ENCODE measurements at places on chromosomes 13 and 19. TPM values are rescaled to one million over a fixed set of nuclear protein-coding genes. Genes with fewer than 3 reads are reported as not detected.

- DNase-seq = no peak
Measured at GRCh38 chr19:31485472-31485871, 136.2 kb upstream of the TSHZ3 start.

- no peak for DNase-seq
Measured at GRCh38 chr13:99797691-99798090, 173.9 kb downstream of the ZIC5 start.

- peak; percentile 20 for DNase-seq
Measured at GRCh38 chr19:518598-519231, 11.4 kb downstream of the TPGS1 start.

DNA sequence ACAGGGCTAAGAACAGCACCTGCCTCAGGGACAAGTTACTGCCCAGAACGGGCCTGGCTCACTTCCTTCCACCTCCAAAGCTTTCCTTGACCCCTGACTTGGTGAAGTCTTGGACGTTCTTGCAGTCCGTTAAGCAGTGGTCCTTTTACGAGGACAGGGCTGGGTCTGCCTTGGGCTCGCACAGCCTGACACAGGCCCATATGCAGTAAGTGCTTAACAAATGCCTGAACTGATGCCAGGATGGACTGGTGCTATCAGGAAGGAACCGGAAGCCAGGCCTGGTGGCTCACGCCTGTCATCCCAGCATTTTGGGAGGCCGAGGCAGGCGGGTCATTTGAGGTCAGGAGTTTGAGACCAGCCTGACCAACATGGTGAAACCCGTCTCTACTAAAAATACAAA lies 1.8 kb upstream of the PLK5 start:
- no peak for DNase-seq

DNA sequence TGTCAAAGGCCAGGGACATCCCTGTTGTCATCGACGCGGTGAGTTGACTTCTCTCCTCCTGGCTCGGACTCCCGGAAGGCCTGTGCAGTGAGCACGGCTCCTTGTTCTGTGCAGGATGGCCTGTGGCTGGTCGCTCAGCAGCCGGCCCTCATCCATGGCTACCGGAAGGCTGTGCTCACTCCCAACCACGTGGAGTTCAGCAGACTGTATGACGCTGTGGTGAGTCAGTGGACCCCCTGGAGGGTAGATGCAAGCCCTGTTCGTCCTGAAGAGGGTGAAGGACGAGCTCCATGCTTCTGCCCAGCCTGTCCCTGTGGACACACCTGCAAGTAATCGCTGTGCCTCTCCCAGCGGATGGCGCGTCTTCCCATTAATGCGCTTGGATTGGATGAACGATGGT lies 19.2 kb downstream of the NAXD start:
- no peak for DNase-seq

The PSG7 gene
- polyA plus RNA-seq = not detected

The PSG1 gene
- polyA plus RNA-seq = not detected

The ZNF681 gene
- polyA plus RNA-seq = 11.9 TPM

The ENOX1 gene
- polyA plus RNA-seq = 8.7 TPM

DNA sequence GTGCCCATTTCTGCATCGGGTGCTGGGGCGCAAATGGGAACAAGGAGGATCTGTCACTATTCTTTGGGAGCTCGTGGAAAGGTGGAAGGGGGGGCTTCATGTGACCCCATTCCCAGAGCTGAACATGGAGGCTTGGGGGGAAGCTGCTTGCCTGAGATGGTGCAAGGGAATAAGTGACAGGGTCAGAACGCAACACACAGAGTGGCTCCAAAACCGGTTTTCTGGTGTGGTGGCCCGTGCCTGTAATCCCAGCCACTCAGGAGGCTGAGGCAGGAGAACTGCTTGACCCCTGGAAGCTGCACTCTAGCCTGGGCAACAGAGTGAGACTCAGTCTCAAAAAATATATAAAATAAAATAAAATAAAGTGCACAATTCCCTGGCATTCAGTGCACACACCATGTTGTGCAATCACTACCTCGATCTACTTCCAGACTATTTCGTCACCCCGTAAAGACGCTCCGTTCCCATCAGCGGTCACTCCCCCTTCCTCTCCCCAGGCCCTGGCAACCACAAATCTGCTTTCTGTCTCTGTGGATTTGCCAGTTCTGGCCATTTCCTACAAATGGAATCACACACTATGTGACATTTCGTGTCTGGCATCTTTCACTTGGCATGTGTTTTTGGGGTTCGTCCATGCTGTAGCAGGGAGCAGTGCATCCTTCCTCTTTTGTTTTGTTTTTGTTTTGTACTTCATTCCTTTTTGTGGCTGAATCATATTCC lies 18.2 kb upstream of the COMP start:
- peak; percentile 59 for DNase-seq

The ZNF568 gene
- polyA plus RNA-seq = 31.0 TPM

- DNase-seq = no peak
Measured at GRCh38 chr13:98291658-98292057, 114.6 kb upstream of the RNF113B start.

The GGACT gene
- 4.0 TPM for polyA plus RNA-seq

DNA sequence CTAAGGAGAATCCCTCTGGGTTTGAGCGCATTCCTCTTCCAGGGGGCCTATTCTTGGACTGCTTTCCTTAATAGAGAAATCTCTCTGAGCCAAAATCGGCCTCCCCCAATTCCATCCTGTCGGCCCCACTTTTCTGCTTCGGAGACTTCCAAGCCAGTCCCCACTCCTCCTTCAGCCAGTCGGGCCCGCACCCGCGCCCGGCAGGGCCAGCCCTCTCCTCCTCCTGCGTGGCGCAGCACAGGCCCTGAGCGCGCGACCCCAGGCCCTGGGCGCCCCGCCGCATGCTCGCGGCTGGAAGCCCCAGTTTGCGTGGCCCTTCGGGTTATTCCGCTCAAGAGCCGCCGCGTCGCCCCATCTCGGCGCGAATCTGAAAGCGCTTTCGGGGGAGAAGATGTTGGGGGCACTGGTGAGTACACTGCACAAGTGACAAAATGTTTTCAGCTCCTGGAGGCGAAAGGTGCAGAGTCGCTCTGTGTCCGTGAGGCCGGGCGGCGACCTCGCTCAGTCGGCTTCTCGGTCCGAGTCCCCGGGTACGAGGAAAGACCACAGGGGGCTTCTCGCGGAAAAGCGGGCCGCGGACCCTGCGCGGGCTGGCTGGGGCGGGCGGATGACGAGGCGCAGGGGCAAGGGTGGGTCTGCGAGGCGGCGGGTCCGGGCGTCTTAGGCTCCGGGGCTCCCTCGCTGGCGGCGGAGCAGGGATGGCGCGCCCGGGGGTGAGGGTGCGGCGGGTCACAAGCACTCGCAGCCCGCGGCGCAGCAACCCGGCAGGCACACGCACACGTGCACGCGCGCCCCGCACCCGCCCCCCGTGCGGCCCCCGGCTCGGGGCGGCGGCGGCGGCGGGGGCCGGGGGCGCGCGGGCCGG lies at the start of gene IL17D:
IL17D (plus strand) TSS at position 785 of the 865 bp plus-strand sequence. CDS start 303 bp downstream, outside the sequence.
- DNase-seq = peak; percentile 34

DNA sequence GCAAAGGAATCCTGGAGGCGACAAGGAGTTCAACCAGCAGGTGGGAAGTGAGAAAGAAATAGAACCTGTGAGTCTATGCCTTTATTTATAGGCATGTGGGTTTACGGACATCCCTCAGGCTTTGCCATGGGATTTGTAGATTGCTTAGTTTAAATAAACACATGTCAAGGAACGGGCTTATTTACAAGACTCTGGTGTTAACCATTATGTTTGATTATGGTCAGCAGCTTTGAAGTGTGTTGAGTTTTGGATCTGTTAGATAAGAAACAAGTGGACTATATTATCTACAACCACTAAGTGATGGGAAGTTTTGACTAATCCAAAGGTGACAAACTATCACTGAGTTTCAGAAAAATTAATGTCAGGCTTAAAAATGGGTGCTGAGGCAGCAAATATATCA lies 143.2 kb downstream of the SLITRK5 start:
- no peak for DNase-seq

DNA sequence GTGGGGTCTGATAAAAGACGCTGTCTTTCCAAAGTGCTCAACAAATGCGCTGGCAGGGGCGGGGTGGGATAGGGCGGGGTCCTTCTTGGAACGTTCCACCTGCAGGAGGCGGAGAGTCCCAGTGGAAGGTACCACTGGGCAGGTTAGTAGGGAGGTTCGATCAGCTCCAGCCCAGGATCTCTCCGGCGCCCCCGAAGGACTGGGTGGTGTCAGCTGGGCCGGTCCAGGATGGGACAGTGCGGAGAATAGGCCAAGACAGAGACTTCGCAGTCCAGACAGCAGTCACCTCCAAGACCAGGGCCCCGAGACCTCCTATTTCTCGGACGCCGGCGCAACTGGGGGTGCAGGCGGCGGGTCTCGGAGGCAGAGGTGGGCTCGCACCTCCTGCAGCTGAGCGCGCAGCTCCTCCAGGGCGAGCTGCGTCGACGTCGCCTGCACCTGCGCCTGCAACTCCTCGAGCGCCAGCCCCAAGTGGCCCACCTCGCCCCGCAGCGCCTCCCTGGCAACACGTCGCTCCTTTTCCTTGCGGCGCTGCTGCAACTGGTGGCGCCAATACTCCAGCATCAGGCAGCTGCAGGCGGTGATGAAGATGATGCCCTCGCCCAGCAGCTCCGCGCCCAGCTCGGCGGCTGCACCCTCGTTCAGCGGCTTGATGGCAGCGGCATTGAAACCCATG lies 21.6 kb downstream of the VASP start:
- no peak for DNase-seq

GRCh38 chr19:29643361-29643935 lies 21.8 kb upstream of the PLEKHF1 start:
- no peak for DNase-seq

DNA sequence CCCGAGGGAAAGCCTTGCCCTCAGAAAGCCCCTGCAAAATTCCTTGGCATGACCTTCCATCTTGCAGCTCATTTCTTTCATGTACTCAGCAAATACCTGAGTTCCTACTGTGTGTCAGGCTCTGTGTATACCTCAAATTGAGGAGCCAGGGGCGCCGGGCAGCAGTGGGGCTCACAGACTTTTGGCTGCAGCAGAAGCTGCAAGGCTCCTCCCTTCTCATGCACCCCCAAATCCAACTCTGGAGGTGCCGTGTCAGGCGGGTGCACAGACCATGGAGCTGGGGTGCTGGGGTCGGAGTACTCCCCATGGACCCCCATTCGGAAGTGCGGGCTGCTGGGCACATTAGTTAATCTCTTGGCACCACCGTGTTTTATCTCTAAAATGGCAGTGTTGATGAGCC lies 72.3 kb downstream of the COL4A2 start:
- DNase-seq = no peak

GRCh38 chr13:51041126-51041525 lies 69.9 kb downstream of the C13orf42 start:
- DNase-seq = no peak

DNA sequence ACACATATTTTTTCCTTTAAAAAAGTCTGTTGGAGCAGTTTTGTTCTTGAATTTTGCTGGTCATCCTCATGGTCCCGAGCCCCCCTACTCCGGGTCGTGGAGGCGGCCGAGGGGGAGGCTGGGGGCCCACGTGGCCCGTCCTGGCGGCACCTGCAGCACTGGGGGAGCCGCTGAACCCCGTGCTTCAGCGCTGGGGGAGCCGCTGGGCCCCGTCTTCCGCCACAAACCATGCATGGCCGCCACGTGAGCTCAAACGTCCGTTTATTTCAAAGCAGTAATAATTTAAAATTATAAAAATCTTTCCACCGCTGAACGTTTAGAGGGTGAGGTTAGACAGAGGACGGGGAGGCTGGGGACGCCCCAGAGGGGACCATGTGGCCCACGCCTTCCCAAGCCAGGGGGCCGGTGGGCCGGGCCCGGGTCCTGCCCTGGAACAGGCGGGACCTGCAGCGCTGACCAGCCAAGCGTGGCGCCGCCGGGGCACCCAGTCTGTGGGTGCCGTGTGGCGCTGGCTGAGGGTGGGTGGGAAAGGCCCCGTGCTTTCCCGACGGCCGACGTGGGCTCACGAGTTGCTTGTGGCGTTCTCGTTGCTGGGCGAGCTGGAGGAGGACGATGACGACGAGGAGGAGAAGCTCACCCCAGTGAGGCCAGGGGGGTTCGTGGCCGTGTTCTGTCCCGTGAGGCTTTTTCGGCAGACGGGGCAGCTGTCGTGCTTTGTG lies 8.0 kb downstream of the FGF22 start:
- DNase-seq = no peak

DNA sequence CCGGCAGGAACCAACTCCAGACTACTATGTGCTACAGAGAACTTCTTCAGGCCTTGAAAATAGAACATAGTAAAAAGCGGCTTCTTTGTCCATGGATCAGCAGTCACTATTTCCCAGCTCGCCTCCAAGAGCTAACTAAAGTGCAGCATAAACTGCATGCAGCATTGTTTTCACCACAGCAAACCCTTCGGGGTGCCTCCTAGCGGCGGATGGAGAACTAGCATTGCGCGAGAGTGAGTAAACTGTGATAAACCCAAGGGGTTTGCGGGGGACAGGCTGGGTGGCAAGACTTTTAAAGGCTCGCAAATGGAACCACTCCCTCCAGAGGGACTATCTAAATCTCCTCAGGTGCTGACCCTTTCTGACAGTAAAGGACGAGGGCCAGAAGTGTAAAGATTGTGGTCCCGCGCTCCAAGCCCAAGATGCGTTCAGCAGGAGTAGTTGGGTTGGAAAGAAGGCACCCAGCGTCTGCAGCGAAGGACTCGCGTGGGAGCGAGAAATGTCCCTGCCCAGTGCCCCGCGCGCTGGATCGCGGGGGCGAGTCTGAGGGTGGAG lies 21.5 kb upstream of the SGCG start:
- peak; percentile 53 for DNase-seq

The PLPP2 gene
- 4.7 TPM for polyA plus RNA-seq

The SHISA7 gene
- 0.20 TPM for polyA plus RNA-seq

The ZNF154 gene
- 27.8 TPM for polyA plus RNA-seq

The KASH5 gene
- polyA plus RNA-seq = not detected

DNA sequence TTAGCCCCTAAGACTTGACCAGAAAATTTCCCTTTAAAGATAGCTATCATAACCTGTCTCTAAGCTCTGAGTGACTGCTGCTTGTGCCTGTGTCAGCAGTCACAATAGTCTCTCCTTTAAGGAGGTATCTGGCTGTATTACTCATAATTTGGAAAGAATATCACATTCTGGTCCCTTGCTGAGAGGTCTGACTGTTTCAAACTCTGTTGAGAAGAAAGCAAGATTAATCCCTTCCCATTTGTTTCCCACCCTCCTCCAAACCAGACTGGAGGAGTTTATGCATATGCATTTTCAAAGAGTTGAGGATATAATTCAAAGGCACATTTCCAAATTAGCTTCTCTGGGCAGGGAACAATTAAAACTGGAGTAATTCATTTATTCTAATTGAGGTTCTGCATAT lies 2.3 kb downstream of the HTR2A start:
- no peak for DNase-seq

The KLHL1 gene
- 0.03 TPM for polyA plus RNA-seq

DNA sequence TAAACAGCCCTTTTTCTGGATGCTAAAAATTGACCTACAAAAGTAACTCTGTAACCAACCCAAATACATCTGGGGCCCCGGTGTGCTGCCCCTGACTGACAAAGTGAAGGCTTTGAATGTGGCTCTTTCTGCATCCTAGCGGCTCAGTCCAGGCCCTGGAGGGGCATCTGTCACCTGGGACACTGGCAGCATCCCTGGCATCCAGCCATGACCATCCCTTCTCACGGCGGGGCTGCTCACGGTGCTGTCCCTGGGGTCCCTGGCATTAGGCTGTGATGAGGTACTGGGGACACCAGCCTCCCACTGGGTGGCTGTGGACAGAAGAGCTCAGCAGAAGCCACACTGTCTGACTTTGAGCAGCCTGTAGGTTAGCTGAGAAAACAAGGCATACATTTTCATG lies 34.3 kb downstream of the BICRA start:
- DNase-seq = no peak
